ENCODE measurements at places on chromosomes 7 and 10.

DNA sequence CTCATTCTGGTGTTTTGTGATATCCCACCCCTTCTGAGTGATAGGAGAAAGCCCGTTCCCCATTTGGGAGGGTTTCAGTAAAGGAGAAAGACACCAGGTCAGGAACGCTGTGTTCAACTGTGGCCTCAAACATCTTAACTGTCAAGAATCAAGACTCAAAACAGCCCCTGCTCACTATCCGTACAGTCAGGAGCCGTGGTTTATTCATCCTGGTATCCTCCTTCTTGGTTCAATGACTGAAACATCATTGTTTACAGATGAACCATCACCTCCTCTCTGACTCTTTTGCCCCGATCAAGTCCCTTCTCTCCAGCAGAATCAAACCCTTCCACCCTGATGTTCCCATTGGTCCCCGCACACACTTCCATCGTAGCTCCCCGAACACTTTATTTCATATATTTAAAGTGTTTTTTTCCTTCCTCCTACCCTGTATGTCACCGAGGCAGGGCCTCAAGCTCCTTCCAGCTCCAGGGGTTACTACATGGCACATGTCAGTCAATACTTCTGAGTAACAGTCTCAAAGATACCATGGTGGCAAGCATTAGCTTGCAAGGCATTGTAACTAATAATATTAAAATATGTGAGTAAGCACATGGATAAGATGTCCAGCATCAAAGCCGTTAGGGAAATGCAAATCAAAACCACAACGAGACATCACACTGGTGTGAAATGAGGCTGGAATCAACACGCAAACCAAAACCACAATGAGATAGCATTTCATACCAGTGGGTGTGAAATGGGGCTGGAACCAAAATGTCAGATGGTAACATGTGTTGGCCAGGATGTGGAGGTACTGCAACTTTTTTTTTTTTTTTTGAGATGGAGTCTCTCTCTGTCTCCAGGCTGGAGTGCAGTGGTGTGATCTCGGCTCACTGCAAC is 124.7 kb upstream of the C1QL3 start:
- DNase-seq, result no peak

- DNase-seq, result no peak
Observed at GRCh38 chr10:11035301-11035991, 17.8 kb downstream of the CELF2 start.

DNA sequence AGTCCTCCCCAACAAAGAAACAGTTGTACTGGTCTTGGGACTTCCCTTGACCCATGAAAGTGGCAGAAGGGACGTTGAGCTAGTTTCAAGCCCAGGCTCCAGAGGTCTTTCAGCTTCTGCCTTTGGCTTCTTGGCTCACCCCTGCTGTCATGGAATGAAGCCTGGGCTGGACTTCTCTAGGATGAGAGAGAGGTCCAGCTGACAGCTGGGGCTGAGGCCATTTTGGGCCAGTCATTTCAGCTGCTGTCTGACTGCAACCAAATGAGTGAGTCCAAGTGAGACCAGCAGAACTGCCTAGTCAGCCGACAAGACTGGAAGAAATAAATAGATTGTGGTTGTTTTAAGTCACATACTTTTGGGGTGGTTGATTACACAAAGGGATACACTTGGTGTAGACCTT is 76.6 kb downstream of the TMEM178B start:
- DNase-seq, result no peak

- no peak for DNase-seq
Observed at GRCh38 chr10:95501203-95502094, 59.7 kb downstream of the SORBS1 start.

DNA sequence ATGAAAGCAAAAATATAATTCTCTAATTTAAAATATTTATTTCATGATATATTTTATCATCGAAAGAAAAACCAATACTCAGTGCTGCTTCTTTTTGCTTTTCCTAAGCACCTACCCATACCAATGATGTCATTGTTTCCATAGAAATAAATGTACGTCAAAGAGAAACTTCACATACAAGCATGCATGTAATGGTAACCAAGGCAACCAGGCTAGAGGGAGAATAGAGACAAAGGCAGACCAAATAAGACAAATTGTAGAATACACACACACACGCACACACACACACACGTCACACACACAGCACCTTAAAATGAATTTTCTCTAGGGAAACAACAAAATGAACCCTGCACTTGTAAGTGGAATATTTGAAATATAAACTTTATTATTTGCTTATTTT is 75.5 kb downstream of the MACC1 start:
- DNase-seq, result no peak

GRCh38 chr10:80500572-80501380 is 36.9 kb upstream of the SH2D4B start:
- DNase-seq, result no peak

DNA sequence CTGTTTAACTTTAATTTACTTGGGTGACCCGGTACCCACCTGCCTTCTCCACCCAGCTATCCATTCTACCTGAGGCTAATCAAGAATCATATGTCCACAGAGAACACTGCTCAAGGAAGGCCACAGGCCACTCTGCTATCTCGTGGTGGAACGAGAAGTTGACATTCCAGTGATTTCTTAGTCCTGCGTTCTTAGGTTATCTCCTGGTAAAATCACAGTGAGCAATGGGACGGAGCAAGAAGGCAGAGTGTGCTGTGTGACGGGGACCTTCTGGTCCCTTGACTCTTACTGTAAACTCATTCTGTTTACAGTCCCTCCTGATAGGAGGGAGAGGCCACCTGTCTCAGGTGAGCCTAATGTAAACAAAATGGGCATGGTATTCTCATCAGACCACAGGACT is 256.6 kb downstream of the TNS3 start:
- DNase-seq, result no peak

GRCh38 chr7:103689255-103689654 is 243.2 kb upstream of the SLC26A5 start:
- DNase-seq, result no peak

GRCh38 chr10:73922864-73923133 is 11.9 kb downstream of the PLAU start:
- DNase-seq, result no peak

GRCh38 chr7:127486654-127487053 is 94.1 kb upstream of the ZNF800 start:
- peak; percentile 8 for DNase-seq

- DNase-seq, result no peak
Observed at GRCh38 chr7:92044940-92045339, 89.3 kb downstream of the CYP51A1 start.

- no peak for DNase-seq
Observed at GRCh38 chr7:25759286-25759685, 392.7 kb upstream of the NFE2L3 start.

DNA sequence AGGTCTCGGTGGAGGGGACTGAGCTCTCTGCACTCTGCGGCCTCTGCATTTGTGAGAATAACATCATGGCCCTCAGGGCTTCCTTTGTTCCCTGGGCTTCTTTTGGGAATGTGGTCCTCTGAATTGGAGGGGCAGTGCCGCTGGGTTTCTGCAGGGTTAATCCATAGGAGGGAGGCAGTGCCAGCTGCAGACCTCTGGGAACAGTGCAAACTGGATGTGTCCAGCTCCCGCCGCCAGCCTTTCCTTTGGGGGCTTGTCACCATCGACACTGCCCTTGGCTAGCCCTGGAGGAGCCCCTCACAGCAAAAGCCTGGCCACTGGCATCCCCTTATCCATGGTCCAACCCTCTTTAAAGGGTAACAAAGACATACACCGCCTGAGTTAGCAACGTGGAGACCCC is 174.0 kb downstream of the WDR37 start:
- no peak for DNase-seq

GRCh38 chr7:159094023-159094740 is 50.5 kb downstream of the VIPR2 start:
- no peak for DNase-seq

DNA sequence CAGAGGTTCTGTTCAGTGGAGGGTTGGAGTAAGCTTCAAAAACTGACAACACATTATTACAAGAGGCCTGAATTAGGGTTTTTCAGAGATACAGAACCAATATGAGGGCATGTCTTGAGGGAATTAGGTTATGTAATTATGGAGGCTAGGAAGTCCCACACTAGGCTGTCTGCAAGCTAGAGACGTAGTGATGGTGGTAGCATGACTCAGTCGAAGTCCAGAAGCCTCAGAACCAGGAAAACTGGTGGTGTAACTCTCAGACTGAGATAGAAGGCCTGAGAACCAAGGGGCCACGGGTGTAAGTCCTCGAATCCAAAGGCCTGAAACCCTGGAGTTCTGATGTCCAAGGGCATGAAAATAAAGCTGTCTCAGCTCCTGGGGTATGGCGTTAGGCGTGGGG is 35.6 kb downstream of the ZNF518A start:
- no peak for DNase-seq

GRCh38 chr10:78937393-78937792 is 131.4 kb upstream of the ZMIZ1 start:
- no peak for DNase-seq

GRCh38 chr7:75969182-75969581 is 25.2 kb downstream of the TMEM120A start:
- DNase-seq, result no peak

DNA sequence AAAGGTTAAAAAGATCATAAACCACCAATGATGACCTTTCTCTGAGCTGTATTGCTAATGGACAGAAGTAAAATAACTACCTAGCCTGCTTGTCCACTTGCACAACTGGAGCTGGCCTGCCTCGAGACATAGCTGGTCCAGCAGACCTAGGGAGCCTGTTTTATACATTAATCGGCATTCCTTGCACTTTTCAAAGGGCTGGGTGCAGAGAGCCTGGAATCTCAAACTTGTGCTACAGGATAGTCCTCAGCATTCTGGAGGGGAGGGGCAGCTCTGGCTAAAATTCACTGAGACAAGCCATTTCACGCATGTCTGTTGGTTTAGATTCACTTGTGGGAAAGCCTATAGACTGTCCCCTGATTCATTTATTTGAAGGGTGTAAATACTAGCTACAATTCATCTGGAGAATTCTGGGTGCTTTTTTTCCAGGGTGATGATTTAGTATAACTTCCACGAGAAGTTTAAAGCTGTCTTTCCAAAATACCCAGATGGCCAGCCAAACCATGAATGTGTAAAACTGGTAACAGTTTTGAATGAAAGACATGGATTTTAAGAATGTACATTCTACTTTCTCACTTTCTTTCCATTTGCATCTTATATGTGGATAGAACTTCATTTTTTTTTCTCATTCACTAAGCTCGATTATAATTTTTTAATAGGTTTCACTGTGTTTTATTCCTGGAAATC is 389.4 kb downstream of the KCNMA1 start:
- no peak for DNase-seq

DNA sequence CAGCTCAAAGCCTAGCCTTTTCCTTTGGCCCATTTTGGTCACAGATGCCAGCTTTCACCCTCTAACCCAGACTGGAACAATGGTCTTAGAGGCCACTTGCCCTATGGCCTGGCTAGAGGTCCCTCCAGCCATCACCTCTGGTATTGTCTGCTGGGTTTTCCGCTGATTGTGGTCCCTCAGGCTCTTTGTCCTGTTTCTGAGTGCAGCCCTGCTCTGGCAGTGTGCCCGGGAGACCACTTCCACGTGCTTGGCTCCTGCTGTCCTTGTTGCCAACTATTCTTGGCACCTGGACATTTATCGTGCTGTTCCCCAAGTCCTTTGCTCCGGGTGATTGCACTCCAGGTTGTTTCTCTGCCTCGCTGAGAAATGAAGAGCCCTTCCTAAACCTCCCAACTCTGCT is 53.3 kb upstream of the FAM180A start:
- no peak for DNase-seq

GRCh38 chr10:119303886-119304285 is 96.5 kb downstream of the GRK5 start:
- DNase-seq, result no peak

GRCh38 chr10:72126184-72126871 is 38.0 kb upstream of the SPOCK2 start:
- peak; percentile 3 for DNase-seq

GRCh38 chr7:82419200-82419599 is 24.4 kb downstream of the CACNA2D1 start:
- no peak for DNase-seq

DNA sequence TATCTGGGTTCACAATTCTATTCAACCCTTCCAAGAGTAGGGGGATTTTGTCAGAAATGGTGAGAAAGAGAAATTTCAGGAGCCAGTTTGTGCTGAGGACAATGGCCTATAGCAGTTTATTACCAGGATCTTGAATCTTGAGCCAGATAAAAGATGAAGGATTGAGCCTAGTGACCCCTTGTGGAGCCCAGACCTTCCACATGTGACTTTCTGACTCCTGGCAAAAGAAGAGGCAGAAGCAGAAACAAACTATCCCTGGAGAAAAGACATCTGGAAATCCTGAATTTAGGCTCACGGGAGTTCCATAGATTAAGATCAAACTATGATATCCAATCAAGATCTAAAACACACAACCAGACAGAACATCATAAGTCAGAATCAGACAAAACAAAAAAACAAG is 60.9 kb upstream of the CHRM2 start:
- DNase-seq, result no peak

GRCh38 chr10:102834143-102834542 is 3.1 kb downstream of the CYP17A1 start:
- no peak for DNase-seq

All from RPMI8226 (cell line).